ENCODE measurements at places on chromosomes 4 and X.

DNA sequence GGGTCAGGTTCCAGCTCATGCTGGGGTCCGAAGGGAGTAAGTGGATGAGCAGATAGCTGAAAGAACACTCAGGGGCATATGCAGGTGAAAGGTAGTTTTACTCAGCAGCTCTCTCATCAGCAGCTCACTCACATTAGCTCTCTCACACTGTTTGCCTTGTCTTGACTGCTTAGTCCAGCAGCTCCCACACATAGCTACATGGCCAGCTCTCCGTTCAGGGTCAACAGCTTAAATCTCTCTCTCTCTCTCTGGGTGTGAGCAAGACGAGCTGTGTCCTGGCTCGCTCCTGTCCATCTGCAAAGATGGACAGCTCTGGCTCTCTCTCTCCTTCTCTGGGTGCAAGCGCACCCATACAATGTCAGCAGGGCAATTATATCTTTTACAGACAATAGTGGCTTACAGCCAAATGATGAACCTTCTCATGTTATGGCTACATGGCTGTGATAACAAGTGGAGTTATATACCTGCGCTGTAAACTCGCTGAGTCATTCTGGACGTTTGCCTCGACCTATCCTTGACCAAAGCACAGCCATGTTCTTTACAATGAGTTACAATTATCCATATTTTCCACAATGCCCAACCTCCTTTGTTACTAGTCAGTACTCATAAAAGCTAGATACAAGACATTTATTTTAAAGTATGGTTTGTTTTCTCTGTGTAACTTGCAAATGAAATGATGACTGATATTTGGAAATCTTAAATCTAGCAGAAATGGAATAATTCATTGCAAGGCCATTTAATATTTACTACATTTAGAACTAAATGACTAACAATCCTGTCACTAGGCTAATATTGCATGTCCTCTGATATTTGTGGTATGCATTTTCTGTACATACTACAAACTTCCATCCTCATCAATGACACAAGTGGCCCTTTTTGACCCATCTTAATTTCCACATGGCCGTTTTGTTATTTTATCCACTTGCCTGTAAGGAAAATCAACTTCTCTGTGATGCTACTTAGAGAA is 9.3 kb downstream of the PAPSS1 start:
- DNase-seq = no peak

DNA sequence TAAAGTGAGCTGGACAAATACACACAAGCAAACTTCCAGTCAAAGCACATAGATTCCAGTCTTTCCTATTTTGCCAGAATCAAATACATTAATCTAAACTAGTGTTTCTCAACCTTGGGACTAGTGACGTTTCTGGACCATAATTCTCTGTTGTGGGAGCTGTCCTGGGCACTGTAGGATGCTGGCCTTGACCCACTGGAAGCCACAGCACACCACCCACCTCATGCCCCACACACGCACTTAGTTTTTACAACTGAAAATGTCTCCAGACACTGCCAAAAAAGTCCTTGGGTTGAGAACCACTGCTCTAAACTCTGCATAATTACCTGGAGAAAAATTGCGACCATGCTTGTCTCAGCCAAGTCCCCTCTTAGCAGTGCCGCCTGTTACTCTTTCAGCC is 57.6 kb downstream of the MAP3K15 start:
- DNase-seq = no peak

DNA sequence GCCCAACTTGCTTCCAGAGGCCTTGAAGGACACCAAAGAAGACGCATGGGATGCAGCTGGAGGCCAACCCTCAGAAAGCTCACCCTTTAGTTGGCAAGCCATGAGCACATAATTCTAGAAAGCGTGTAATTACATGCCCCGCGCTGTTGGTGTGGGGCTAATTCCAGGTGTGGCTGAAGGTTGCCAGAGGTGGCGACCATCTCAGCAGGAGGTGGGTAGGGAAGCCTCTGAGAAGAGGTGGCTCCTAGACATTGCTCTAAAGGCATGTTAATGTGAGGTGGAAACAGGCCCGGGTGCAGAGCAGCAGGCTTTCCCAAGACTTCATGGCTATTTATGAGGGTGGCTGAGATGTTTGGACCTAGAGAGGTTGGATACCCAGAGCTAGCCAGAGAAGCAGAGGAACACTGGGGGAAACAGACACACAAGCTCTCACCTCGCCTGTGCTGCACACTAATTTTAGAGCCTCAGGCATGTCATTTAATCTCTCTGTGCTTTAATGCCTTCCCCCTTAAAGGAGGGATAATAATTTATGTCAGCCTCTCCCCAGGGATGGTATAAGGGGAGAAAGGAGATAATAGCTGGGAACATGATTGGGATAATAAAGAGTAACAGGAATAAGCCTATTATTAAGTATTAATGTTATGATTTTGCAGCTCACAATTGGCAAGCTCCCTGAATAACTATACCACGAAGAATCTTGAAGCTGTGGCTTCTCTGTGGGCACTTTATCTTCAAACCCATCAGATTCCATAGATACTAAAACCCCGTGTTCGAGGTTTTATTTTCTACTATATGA is 60.0 kb upstream of the HELT start:
- DNase-seq = no peak

- no peak for DNase-seq
Measured at GRCh38 chr4:180101348-180102083, 2141.7 kb upstream of the TENM3 start.

DNA sequence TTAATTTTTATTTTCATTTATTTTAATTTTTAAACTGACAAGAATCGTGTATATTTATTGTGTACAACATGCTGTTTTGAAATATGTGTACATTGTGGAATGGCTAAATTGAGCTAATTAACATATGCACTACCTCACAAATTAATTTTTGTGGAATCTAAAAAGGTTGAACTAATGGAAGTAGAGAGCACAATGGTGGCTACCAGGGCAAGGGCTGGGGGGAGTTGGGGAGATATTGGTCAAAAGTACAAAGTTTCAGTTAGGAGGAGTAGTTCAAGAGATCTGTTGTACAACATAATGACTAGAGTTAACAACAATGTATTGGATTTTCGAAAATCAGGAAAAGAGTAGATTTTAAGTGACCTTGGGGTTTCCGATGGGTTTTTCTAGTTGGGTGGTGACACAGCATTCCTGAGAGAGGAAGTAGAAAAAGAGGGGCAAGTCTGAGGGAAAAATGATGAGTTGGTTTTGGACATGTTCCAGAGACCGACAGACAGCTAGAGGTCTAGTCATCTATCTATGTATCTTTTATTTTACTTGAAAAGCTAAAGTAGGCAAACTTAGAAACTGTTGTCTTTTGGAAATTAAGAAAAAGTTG is 23.2 kb downstream of the APOO start:
- no peak for DNase-seq

DNA sequence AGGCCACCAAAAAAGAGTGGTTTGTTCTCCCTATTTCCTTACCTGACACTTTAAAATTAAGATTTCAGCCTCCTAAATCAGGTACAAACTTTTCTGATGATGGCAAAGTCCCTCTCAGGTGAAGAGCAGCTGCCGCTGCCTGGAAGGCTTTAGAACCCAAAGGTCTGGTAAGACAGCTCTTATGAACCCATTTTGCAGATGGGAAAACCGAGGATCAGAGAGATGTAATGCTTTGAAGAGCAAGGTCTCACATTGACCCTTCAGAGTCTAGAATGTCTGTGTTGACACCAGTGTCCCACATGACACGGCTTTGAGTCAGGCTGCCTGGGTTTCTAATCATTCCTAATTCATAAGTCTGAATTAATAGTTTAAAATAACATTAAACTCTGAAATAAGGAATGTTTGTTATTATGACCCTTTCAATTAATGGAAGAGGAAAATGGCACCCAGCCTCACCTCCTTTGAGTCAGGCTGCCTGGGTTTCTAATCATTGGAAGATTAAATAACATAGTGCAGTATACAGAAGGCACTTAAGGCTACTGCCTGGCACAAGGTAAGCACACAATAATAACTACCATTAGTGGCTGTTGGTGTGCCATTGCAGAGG is 27.9 kb upstream of the KIAA0232 start:
- DNase-seq = no peak

GRCh38 chr4:169352360-169352759 is 81.6 kb upstream of the SH3RF1 start:
- no peak for DNase-seq

DNA sequence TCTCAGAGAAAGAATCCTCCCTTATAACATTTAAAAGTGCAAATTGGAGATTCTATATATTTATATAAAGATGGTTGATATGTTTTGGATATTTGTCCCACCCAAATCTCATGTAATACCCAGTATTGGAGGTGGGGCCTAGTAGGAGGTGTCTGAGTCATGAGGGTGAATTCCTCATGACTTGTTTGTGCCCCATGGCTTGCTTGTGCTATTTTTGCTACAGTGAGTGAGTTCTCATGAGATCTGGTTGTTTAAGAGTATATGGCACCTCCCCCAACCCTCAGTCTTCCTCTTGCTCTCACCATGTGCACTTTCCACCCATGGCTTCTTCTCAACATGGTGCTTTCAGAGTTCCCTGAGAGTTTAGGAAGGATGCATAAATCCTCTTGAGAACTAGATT is 9.5 kb upstream of the ANKRD50 start:
- DNase-seq = no peak

- no peak for DNase-seq
Measured at GRCh38 chr4:8538703-8539567, 41.3 kb upstream of the GPR78 start.

DNA sequence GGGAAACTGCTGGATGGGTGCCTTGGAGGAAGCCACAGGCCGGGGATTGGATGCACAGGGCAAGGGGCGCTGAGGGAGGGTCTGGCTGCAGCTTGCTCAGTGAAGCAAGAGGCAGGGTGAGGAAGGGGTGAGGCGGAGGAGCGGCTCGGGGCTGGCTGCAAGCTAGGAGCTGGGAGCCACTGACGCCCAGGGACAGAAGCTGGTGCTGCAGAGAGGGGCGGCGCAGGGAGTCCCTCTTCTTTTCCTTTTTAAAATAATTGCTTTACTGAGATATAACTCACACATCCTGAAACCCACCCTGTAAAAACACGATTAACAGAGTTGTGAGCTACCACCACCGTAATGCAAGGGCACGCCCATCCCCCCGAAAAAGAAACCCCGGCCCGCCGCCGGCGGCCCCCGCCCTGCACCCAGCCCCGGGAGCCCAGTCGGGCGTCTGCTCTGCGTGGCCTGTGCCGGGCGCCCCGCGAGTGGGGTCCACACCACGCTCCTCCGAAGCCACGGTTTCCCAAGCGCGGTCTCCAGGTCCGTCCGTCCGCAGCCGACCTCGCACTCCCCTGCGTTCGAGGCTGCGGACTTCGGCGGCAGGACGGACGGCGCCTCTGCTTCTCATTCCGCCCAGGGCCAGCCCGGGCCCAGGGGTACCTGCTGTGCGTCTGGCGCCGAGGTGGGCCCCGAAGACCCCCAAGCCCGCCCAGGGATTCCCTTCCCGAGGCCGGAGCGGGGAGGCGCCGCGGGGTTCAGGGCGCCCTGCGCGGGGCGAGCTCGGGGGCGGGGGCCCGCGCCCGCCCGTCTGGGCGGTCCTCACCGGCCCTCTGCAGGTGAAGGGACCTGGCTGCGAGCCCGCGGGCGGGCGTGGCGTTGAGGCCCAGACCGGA is 866 bp upstream of the UVSSA start:
- peak; percentile 51 for DNase-seq

GRCh38 chr4:3605491-3605890 is 73.3 kb upstream of the LRPAP1 start:
- no peak for DNase-seq

DNA sequence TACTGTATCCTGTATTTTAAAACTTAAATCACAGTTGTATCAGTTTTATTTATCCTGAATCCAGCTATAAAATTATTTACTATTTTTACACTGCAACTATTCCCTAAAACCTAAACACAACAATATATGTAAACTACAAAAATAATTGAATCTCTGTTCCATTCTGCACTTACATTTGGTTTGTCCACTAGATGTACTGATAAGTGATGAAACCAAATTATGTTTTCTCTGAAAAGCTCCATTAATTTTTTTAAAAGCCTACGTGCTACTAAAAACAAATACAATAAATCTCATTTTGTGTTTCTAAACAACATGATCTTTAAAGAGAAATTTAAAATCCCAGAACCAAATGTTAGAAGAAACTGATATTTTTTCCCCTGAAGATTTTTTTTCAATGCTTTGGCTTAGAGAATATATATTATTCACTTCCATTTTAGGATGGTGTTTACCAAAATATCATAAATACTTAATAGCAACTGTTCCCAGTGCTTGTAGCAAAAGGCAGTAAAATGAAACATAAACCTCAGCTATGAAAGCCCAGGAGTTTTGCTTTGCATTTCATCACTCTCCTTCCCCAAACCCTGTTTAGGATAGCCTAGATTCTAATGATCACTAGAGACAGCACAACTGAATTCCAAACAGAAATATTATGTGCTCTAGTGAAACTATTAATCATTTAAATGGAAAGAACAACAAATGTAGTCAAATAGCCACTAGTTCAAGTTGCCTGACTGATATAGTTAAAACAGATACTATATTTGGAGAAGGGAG is 19.7 kb downstream of the ANTXR2 start:
- DNase-seq = no peak

GRCh38 chr4:21744046-21744445 is 204.5 kb downstream of the KCNIP4 start:
- DNase-seq = no peak

DNA sequence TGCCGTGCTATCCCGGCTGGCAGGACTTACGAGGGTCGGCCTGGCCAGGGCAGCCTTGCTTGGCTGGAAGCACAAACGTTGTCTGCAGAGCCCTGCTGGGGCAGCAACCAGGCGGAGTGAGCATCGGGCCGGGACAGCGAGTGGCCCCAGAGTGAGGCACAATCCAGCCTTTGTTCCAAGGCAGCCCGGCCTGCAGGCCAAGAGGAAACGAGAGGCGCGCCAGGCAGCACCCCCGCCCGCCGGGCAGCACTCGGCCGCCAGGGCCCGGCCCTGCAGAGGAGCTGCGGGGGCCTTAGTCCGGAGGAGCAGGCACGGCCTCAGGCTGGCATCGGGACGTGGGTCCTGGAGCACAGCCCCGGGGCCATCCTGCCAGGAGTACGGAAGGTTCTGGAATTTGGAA is 24.1 kb downstream of the FGFRL1 start:
- DNase-seq = no peak

DNA sequence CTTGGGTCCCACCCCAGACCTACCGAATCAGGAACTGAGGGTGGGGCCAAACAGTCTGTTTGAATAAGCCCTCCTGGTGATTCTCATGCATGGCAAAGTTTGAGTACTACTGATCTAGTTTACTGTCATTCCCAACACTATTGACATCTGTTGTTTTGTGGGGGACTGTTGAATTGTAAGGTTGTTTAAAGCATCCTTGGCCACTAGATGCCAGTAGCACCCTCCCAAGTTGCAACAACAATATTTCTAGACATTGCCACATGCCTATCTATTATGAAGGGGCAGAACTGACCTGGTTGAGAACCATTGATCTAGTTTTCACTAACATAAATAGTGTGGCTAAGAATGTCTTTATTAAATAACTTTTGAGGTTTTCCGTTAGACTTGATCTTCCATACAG is 15.1 kb downstream of the TAF9B start:
- no peak for DNase-seq

- DNase-seq = no peak
Measured at GRCh38 chrX:16629909-16630308, 20.0 kb upstream of the S100G start.

DNA sequence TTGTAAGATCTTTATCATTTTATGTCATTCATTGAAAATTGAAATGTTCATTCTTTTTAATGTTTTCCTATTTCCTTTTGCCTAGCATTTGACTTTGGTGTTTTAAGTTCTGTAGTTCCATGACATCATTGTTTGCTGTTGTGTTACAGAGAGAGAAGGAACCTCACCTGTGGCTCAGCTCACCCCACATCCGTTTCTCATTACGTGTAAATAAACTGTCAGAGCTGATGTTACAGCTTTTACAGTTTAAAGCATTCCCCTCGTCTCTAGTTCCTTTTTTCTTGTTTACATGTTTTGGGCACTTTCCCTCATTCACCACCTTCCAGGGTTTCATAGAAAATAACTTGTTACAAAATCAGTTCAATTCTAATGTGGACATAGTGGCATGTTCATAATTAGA is 137.2 kb downstream of the FNIP2 start:
- no peak for DNase-seq

Measured in activated CD4-positive, alpha-beta T cell treated with anti-CD3 and anti-CD28 coated beads for 48 hours (primary cell).